ENCODE measurements at places on chromosomes 11 and 22.

DNA sequence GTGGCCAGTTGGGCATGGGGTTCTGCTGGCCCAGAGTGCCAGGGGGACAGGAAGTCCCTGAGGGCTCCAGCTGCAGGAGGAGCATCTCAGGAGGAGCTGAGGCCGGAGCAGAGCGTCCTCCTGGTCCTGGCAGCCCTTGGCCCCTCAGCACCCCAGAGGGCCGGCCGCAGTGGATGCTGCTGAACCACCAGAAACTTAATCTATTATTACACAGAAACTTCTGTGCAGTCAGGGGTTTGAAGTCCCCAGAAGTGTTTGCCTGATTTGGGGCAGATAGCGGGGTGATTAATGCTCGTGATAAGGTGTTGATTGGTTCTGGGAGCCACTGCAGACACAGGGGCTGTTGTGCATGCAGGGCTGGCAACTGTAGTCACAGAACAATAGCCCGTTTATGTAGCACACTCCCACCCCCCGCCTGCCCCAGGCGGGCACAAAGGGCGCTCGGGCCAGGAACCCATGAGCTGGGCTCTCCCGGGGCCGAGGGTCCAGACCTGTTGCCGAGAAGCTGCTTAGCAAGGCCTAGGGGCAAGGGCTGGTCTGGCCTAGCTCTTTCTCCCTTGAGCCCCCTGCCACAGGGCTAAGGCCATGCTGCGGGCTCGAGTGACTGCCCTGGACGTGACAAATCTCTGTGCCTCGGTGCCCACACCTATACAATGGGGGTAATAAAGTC, 29.0 kb upstream of the KCNQ1OT1 start:
- no peak for DNase-seq

- no peak for DNase-seq
These were observed 19.7 kb downstream of the SLC37A2 start for GRCh38 chr11:125082611-125083311.

- DNase-seq = no peak
These were observed 16.9 kb downstream of the MS4A6A start for GRCh38 chr11:60165951-60166350.

DNA sequence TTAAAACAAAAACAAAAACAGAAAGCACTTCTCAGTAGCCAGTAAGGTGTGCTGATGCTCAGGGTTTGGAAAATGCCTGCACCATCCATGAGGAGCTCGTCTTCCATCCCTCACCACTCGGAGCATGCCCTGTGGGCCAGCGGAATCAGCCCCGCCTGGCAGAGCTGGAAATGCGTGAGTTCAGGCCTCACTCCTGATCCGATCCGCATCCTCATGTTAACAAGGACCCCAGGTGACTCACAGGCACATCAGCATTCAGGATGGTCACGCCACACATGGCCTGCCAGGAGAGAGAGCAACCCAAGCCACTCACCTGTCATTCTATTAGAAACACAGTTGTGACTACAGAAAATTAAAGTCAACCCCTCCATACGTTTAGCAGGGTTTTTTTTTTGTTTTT, 188.5 kb downstream of the MPPED1 start:
- DNase-seq = no peak

DNA sequence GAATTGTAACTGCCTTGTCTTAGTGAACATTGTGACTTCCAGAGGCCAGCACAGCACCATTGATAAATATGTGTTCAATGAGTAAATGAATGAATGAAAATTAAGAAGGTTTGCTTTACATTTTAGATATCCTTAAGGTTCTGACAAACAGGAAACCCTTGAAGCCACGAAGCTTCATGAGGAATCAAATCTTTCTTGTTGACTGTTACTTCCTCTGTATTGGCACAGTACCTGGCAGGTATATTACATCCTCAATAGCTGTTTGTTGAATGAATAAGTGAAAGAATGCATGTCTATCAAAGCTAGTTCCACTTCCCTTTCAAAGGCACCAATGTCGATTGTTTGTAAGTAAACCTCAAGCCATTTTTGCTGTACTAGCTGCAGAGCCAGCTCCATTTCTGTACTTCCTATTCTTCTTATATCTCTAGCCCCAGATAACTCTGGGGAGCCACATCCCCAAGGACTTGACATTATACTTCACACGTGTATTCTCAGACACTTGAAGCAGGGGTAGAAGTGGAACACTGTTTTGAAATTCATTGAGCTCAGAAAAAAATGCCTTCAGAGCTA, 140.3 kb upstream of the RAG2 start:
- no peak for DNase-seq

GRCh38 chr11:82261367-82261766, 472.3 kb downstream of the FAM181B start:
- DNase-seq = no peak

DNA sequence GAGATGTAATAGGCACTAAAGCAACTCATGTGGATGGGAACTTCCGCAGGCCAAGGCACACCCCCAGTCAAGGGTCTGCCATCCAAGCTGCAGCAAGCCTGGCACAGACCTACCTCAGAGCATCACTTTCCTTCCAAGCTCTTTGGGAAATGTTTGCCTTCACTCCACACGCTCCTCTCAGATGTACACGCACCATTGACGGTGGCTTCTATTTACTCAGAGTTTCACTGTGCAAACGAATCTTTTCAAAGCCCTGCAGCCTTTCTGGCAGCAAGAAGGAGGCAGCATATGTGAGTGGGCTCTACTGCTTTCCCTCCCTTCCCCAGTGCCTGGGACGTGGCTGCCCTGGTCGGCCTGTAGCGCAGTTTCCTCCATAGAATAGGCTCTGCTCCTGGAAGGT, 60.9 kb upstream of the USP47 start:
- DNase-seq = no peak

DNA sequence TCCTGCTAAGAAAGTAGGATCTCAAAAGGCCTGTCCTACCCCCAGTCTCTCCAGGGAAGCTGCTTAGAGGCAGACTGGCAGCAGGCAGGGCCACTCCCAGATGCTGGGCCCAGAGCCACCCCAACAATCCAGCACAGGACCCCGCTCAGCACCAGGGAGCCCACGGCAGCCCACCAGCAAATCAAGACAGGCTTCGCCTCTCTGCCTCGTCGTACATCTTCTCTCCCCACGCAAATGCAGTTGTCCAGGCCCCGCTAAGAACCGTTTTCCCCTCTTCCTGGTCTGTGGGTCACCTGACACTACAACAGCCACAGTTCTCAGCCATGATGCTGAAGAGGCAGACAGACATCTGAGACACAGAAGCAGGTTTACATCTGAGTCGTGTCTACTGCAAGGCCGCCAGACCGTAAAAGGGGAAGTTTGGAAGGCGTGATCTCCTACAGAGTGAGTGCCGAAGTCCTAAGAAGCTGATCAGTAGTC, 51.1 kb downstream of the IGSF9B start:
- no peak for DNase-seq

GRCh38 chr11:21965221-21965620, 227.7 kb upstream of the ANO5 start:
- DNase-seq = no peak

GRCh38 chr22:27241430-27242321, 559.9 kb downstream of the MN1 start:
- no peak for DNase-seq

DNA sequence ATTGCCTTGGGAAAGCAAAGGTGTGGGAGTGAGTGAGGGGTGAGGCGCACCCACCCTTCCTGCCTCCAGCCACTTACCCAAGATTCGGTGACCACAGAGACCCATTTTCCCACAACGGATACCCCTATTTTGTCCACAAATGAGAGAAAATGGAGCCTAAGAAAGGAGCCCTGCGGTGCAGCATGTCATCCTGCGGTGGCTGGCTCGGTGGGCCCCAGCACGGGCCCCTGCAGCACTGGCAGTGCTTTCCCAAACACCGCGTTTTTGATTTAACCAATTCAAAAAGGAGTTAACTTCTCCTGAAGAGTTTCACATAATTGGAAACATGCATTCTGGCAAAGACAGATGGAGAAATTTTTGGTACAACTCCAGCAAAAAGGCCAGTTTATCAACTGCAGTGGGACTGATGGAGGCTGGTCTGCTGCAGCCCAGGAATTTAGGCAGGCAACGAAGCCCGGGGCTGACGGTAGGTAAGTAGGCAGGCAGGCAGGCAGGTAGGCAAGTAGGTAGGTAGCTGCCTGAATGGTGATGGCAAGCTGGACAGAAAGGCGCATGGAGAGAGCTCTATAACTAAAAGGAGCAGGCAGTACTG, 84.2 kb downstream of the FDX1 start:
- no peak for DNase-seq

GRCh38 chr11:2580061-2580421, 119.8 kb downstream of the KCNQ1OT1 start:
- no peak for DNase-seq

GRCh38 chr11:64044730-64045393, 9.1 kb downstream of the FLRT1 start:
- DNase-seq = no peak

- DNase-seq = no peak
These were observed 144.7 kb downstream of the TENM4 start for GRCh38 chr11:79296141-79296540.

DNA sequence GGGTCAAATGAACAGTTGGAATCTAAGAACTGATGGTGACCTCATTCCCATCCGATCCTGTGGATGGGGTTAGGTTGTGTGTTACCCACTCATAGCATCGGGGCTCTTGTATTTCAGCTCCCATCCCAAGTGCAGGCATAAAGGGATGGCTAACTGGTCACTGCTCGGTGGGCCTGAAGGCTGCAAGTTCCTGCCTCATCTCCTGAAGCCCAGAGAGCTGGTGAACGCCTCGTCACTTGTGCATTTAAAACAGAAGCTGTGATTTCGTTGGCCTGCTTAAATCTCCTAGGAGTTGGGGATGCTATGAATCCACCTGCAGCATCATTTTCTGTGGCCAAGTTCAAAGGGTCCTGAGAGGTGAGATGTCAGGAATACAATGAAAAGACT, 477.0 kb downstream of the TBC1D22A start:
- no peak for DNase-seq

DNA sequence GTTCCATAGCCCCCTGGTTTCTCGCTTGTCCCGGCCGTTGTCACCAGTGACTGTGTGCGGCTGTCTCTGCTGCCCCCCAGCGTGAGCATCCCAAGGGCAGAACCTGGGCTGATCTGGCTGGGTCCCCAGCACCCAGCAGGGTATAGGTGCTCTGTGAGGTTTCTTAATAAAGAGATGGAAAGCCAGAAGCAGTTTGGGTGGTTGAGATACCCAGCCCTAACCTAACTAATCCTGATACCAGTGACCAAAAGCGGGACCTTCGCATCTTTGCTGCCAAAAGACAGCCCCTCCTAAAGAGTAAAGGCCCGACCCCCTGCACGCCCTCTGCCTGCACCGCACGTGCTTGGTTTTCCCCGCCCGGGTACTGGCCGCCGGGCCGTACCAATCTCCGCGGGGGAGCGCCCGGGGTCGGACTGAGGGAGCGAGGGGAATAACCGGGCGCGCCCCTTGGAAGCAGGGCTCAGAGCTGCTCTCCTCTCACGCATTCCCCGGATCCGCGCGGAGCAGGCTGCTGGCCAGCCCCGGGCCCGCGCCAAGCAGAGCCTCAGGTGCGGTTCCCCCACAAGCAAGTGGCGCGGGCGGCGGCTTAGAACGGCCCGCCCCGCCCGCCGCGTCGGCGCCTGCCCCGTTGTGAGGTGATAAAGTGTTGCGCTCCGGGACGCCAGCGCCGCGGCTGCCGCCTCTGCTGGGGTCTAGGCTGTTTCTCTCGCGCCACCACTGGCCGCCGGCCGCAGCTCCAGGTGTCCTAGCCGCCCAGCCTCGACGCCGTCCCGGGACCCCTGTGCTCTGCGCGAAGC, at the start of gene DGAT2:
DGAT2 (plus strand) TSS at position 667 of the 797 bp plus-strand sequence. CDS start 214 bp downstream, outside the sequence.
- peak; percentile 43 for DNase-seq

DNA sequence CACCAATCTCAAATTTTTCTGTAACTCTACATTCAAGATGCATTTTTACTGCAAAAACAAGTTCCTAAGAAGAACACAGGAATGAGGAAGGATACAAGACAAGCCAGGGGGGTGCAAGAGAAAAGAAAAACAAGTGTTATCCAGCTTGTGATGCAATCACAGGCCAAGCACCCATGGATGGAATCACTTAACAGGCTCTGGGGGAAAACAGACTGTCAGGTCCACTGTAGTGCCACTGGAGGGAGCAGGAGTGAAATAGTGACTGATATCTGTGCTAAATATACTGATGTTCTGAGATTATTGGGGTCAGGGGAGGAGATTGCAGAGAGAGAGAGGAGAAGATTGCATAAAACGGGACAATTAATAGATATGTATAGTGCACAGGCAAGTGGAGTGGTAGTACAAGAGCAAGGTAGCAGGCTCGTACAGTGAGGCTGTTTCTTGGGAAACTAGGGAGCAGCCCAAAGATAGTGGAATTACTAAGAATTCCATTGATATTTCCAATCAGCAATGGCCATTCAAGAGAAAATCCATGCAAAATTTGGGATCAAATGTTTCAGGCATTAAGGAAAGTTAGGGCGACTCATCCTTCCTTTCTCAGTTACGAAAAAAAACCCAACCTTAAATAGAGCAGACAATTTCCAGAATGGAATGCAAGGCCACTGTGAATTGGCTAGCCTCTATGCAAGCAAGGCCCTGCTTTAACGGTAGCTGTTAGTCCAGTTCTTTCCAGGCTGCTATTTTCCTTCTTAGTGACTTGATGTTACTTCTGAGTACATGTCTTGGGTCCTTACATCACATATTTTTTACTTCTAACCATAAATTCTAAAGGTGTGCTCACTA, 52.2 kb upstream of the CEP126 start:
- no peak for DNase-seq

DNA sequence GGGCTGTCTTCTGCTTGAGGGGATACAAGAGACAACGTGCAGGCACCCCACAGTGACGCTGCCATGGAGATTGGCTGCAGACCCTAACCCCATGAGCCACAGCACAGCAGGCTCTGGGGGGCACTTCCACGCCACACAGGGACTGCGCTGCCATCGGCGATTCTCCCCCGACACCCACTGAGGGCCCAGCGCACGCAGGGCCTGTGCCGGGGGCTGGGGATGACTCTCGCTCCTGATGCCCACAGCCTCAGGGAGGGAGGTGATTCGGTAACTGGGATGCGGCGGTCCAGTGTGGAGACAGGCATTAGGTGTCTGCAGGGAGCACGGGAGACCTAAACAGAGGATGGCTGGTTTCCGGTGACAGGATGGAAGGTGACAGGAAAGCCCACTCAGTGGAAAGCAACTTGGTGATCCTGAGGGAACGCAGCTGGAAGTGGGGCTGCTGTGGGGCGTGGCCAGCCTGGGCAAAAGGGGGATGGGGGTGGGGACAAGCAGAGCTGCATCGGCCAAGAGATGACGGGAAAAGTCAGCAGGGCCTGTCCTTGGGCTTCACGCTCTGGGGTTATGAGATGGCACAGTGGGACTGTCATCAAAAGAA, 37.7 kb downstream of the EFCAB6 start:
- no peak for DNase-seq

DNA sequence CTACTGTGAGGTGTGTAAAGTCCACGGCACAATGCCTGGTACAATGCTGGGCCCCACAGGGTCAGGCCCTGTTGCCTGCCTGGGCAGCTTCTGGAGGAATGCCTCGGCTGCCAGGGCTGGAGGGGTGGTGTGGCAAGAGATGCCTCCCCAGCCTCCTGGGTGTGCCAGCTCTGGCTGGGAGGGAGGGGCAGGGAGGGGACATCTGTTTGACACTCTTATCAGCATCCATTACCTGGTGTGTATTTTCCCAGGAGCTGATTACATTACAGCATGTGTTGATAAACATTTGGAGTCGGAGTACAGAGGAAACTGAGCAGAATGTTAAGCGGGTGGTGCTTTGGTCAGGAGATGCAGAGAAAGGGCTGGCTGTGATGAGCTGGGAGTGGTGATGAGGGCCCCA, 11.0 kb upstream of the NECTIN1 start:
- no peak for DNase-seq

All from stimulated activated CD4-positive, alpha-beta T cell treated with anti-CD3 and anti-CD28 coated beads, Interleukin-1b, Interleukin-23, amount 100 ng/mL, for 24 hours (primary cell).